ENCODE measurements at places on chromosomes 3 and 15.

GRCh38 chr3:152209060-152209459 is 59.7 kb upstream of the MBNL1 start:
- no peak for DNase-seq

GRCh38 chr3:127083778-127084397 is 101.0 kb downstream of the PLXNA1 start:
- DNase-seq = no peak

- DNase-seq = no peak
These were observed 625.2 kb downstream of the ZIC1 start for GRCh38 chr3:148034353-148034752.

DNA sequence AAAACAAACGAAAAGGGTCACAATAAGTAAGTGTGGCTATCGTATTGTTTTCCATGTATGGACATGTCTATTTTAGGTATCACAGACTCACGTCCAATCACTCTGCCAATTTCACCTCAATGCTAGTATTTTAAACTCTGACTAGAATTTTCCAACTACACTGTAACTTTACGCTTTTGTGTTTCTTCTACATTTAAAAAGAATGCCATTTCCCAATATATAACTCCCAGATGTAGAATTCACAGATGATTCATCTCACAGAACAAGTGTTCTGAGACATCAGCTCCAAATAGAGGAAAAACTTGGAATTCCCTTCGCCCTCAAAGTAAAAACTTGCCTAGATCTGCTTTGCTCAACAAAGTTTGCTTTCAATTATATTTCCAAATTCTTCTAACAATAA is 14.2 kb downstream of the LRIG1 start:
- no peak for DNase-seq

GRCh38 chr15:58252586-58253323 is 114.6 kb downstream of the AQP9 start:
- no peak for DNase-seq

DNA sequence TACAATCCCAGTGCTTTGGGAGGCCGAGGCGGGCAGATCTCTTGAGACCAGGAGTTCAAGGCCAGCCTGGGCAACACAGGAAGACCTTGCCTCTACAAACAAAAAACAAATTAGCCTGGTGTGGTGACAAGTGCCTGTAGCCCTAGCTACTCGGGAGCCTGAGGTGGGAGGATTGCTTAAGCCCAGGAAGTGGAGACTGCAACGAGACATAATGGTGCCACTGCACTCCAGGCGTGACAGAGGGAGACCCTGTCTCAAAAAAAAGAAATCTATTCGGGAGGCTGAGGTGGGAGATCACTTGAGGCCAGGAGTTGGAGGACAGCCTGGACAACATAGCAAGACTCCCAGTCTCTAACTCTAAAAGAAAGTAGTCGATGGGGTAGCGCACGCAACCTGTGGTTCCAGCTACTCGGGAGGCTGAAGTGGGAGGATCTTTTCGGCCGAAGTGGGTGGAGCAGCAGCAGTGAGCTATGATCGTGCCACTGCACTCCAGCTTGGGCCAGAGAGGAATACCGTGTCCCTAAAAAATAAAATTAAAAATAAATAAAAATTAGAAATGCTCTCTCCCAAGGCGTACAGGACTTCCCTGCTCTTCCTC is 775 bp downstream of the C3orf33 start:
- DNase-seq = no peak

GRCh38 chr15:49045751-49046219 is 461 bp downstream of the SECISBP2L start:
- DNase-seq = no peak

- no peak for DNase-seq
These were observed 295.1 kb downstream of the CHST2 start for GRCh38 chr3:143414571-143415253.

GRCh38 chr3:106208967-106209366 is 340.2 kb upstream of the CBLB start:
- DNase-seq = no peak

DNA sequence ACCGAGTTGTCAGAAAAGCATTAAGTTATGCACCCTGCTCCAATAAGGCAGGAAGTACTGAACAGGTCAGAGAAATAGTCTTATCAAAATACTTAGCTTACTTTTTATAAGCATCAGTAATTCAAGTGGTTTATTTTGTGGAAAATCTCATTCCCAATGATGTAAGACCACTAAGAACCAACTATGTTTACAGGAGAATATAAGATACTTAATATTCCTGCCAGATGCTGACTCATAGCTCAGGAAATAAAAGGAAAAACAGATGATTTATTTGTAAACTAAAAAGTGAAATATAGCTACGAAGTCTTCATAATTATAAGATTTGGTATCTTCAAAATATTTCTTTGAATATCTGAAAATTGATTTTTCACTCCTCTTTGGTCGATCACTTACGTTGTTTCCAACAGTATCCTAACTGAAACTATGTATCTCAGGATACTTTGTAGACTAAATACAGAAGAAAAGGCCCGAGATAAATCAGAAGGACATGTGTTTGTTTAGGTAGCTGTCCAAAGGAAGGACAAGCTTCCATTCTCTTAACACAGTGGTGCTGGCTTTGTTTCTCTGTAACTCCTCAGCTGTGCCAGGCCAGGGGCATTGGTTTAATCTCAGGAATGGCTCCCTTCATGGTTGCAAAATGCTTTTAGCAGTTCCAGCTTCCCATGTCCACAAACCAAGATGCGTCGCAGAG is 295.8 kb downstream of the GBE1 start:
- DNase-seq = no peak

GRCh38 chr3:177351757-177352158 is 154.5 kb upstream of the TBL1XR1 start:
- no peak for DNase-seq

DNA sequence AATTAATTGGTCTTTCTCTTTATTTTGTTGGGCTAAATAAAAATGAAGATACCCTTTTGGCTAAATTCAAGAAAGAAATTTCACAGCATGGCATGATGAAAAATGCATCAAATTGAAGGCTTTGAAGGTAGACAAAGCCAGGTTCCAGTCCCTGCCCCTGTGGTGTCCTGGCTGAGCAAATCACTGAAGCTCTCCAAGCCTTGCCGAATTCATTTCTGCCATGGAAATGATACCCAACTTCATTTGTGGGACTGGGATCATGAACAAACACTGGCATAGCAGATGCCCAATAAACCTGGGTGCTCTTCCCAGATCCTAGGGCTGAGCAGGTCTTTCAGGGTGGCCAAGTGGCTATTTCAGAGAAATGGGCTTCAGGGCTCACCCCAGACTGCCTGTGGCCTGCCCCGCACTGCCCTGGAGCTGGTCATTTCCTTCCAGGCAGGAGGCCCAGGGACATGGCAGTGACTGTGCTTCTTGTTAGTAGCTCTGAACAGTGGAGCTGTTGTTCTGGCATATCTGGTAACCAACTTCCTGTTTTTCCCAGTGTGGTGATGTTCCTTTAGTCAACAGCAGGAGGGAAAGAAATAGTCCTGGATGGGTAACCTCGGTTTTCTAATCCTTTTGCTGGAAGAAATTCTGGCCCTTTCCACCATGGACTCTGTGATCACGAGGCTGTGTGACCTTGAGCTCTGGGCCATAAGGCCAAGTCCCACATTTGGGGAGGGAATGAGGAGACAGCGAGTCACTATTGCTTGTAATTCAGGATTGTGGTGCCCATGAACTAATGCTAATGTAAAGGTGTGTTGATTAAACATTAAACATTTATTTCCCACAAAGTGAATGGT is 47.6 kb downstream of the CTDSPL start:
- DNase-seq = no peak

GRCh38 chr3:139310474-139310933 is 33.3 kb upstream of the MRPS22 start:
- DNase-seq = no peak

- DNase-seq = no peak
These were observed 205.9 kb downstream of the CD47 start for GRCh38 chr3:107884719-107885460.

GRCh38 chr15:86759800-86760523 is 680.3 kb downstream of the AGBL1 start:
- no peak for DNase-seq

GRCh38 chr3:102016417-102016816 is 167.1 kb downstream of the NFKBIZ start:
- DNase-seq = no peak

DNA sequence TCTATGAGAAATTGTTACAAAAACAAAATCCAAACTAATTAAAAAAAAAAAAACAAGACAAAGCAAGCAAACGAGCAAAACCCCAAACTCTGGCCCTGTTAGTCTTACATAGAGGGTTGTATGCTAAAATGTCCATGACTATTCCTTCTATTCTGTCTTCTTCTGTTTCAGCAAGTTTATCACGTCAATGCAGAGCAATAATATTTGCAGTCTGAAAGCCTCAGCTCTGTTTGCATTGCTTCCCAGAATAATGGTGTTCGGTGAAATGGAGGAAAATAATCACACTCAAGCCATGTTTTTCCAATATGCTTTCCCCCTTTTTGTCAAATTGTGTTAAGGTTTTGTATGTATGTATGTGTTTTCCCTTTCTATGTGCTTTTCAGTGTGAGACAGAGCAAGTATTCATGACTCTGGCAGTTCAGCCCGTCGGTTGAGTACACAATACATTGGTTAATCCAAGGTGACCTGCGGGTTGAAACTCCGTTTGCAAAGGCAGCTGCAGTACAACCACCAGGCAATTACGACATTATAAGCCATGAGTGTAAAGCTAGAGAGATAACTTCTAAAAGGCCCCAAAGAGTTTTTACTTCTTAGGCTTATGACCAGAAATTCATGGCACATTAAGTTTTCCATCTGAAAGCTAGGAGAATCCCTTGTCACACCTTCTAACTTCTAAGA is 34.9 kb upstream of the MAGI1 start:
- DNase-seq = no peak

- DNase-seq = no peak
These were observed 163.7 kb upstream of the CBLB start for GRCh38 chr3:106032479-106032878.

DNA sequence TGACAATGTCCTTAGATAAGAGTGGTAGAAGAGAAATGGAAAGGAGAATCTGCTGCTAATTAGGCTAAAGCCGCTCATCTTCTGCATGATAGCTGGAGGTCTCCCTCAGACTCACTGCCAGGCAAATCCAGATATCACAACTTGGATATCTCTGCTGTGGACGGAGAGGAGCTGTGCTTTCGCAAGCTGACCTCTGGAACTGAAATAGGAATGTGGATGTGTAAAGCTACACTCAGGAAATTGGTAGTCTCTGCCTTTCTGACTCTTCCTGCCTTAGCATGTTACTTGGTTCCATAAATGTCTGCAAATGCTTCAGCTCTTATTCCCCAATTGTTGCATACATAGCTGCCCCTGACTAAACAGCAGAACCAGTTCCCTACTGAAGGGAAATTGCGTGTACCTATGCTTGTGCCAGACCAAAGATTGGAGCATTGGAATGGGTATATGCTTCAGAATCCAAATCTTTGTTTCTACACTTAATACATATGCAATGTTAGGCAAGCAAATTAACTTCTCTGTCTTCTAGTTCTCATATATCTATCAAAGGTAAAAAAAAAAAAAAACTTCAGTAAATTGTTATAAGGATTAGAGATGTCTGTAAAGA is 74.7 kb upstream of the ROBO2 start:
- DNase-seq = no peak

DNA sequence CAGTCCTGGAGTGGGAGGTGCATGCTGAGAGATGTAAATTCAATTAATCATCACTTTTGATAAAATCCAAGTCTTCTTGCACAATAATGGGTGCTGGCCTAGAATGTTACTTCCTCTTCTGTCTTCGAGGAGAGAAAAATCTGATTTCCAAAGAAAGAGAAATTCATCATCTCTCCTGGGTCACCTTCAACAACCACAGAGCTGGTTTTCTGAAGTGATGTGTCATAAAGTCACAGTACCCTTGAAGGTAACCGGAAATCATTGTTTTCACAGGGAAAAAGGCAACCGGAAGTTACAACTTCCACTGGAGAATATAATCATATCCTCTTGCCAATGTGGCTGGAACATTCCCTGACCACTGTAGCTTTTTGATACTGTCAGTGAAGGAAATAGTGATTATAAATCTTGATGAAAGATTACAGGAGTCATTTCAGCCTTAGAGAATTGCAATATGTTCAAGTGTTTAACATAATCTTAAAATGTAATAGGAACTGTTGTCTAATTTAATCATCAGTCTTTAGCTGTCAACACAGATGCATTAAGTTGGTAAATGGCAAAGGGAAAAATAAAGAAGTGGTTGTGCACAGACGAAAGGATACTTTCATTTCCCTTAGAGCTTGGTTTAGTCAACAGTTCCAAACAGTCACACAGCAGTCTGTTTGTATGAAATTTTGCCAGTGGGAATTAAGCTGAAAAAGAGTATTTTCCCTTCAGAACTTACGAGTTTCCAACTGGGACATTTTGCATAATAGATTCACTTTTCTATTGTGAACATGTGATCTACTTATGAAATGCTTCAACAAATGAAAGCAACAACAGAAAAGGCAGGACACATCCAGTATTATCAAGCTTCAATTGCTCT is 106.5 kb upstream of the SLC4A7 start:
- DNase-seq = no peak

- DNase-seq = no peak
These were observed 460.3 kb upstream of the IL12A start for GRCh38 chr3:159528251-159528895.

DNA sequence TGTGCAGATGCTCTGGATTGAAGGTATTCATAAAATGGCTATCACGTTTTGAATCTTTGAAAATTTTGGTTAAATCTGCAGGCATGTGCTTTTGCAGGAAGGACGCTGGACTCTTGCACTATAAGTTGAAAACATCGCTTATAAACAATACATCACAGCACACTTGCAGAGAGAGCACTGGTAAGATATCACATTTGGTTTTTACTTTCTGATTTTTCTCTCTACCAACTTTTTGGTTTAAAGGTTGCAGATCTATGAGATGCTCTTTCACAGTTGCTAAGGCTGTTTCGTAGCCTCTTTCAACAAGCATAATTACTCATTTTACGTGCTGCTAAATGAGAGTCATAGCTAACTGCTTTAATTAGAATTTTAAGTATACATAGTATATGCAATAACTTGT is 724.4 kb upstream of the ARRDC4 start:
- no peak for DNase-seq

- DNase-seq = no peak
These were observed 761.7 kb upstream of the SEMA6D start for GRCh38 chr15:46955576-46955975.

GRCh38 chr3:156762631-156763185 is 63.4 kb upstream of the LEKR1 start:
- no peak for DNase-seq

DNA sequence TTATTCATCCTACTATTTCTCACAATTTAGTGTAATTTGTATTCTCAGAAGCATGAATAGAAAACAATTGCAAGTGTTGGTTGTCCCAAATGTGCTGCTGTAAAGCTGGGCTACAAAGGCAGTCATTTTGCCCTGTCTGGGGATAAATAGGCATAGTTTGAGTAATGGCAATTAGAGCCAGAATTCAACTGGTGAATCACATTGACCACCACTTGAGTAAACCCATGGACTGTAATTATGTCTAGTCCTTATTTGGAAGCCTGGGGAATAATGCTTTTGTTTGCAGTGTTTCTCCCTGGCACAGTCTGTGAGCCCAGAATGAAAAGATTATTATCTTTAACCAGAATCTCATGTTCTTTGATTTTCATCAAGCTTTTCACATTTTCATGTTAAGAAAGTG is 30.5 kb upstream of the CHL1 start:
- no peak for DNase-seq
